ENCODE measurements at places on chromosomes 7 and 10.

DNA sequence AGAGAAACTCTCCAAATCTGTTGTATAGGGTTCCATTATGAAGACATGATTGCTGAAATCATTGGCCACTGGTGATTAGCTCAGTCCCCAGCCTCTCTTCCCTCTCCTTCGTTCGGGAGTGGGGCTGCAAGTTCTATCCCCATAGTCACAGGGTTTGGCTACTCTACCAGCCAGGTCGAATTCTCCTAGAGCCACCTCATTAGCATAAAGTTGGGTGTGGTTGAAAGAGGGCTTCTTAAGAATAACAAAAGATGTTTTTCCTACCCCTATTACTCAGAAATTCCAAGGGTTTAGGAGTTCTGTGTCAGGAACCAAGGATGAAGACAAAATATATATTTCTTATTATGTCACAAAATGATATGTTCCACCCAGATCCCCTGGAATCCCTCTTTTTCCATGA lies 166.2 kb upstream of the YAE1 start:
- no peak for DNase-seq

- no peak for DNase-seq
Observed at GRCh38 chr7:55132890-55133551, 114.2 kb downstream of the EGFR start.

- DNase-seq: no peak
Observed at GRCh38 chr7:151889406-151890354, 12.8 kb upstream of the PRKAG2 start.

DNA sequence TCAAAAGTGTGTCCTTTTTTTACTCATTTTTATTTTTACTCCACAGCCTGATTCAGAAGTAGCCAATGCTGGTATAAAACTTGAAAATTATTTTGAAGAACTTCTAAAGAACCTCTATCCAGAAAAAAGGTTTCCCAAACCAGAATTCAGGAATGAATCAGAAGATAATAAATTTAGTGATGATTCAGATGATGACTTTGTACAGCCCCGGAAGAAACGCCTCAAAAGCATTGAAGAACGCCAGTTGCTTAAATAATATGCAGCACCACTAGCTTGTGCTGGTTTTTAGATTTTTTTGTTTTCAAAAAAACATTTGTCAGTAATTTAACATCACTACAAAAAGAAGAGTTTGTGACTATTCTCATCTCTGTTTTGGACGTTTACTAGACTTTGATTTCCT lies 116.5 kb downstream of the SVOPL start:
- no peak for DNase-seq

DNA sequence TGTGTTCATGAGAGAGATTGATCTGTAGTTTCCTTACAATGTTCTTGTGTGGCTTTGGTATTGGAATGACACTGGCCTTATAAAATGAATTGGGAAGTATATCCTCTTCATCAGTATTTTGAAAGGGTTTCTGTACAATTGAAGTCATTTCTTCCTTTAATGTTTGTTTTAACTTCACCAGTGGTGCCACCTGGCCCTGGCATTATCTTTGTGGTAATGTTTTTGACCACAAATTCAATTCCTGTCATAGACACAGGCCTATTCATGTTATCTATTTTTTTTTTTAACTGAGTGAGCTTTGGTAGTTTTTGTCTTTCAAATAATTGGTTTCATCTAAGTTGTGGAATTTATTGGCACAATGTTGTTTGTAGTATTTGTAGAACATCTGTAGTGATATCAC lies 127.7 kb downstream of the CDK14 start:
- no peak for DNase-seq

DNA sequence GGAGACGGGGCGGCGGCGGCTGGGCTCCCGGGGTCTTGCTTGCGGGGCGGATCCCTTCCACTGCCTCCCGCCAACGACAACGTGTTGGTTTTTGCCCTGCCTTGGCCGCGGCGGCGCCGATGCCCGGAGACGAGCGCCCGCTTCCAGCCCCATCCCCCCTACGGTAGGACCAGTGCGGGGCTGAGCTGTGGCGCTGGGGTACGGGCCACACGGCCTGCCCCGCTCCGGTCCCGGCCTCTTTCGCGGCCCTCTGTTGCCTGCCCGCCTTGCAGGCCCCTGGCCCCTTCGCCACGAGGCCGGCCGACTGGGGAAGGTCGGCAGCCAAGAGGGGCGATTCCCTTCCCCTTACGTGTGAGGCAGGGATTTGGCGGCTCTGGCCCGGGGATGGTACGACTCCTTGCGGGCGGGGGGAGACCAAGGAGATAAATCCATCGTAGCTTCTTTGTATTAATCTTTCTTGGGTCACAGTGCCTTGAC lies 488 bp downstream of the EIF4H start:
- DNase-seq: no peak

DNA sequence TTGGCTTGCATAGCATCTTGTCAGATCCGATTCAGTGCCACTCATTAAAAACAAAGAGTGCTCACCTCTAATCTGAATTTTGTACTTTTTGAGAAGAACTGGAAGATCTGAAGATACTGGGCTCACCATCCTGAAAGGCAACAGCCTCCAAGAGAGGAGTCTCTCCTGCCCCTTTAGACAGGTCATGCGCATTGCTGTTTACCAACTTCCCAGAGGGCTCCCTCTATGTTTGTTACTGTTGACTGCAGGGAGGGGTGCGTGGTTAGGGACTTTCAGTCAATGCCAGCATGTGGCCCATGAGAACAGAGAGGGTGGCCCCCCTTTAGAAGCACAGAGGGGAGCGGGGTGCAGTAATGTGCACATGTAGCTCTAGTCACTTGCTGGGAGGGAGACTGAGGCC lies 33.2 kb upstream of the CABCOCO1 start:
- DNase-seq: no peak

DNA sequence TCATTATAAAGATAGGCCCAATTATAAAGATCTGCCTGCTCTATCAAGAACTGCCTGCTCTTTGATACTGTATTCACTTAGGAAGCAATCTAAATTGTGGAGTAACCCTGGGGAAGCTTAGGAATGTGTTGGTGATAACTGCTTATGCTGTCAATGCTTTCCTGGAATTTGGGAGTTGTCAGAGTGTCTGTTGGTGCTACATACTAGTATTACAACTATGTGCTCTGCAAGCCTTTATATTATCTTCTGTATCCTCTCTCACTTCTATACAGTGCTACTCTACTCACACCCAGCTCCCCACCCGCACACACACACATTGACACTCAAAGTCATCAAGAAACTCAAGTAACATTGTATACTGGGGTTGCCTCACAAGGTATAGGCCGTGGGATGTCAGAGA lies 6.1 kb downstream of the ZNF277 start:
- no peak for DNase-seq

Data from right renal pelvis (tissue), 4 donors.